ENCODE measurements at places on chromosomes 7 and 10.
A peak's percentile ranks its signal among the peaks of the same experiment; 100 is the strongest.

DNA sequence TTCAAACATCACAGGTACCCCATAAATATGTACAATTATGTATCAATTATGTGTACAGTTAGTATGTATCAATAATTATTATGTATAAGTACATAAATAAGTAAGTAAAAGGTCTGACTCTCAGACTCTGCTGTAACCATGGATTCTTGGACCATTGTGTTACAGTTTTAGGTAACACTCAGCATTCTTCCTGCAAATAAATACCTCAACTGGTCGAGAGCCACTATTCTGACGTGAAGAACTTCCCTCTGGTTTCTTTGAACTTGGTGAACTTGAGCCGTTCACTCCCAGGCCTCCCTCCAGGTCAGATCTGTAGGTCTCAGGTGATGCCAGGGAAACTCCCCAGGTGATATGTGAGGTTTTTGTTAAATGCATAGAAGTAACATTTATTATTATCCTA is 191.8 kb upstream of the PLXNA4 start:
- no peak for DNase-seq

GRCh38 chr10:11877591-11877905 is 54.4 kb downstream of the PROSER2 start:
- no peak for DNase-seq

- no peak for DNase-seq
Observed at GRCh38 chr10:52566471-52567246, 205.9 kb downstream of the MBL2 start.

- DNase-seq = no peak
Observed at GRCh38 chr7:149202831-149203231, 7.5 kb downstream of the ZNF282 start.

DNA sequence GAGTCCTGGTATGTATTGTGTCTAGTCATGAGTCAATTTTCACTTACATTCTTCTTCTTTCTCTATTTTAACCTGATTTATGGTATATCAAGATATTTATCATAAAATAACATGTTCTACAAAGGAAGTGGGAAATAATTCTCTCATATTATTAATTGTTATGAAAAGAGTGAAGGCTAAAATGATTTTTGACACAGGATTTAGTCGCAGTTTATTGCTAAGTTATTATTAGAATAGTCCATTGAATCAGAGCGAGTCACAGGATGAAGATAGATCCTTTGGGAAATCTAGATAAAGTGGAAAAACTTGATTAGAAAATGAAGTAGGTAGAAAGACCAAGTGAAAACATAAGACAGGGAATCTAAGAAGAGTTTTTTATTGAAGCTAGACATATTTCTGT is 184.3 kb upstream of the DGKB start:
- DNase-seq = no peak

DNA sequence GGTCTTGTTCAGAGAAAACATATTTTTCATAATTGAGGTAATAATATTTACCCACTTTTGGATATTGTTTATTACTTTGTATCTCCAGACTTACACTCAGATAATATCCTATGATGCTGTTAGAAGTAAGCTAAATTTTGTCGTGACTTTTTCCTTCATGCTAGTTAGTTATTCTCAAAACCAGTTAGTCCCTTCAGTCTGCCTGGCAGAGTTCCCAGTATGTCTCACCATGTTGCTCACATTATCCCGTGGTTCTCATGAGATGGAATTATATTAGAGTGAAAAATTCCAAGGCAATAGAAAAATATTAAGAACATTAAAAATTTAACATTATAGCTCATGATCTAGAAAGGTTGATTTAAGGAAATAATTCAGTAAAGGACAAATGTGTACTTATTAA is 81.5 kb upstream of the SMIM30 start:
- DNase-seq = no peak

- DNase-seq = peak; percentile 84
Observed at GRCh38 chr7:43758029-43758821, at the start of gene BLVRA. TSS of gene BLVRA (plus strand) at chr7:43758680. CDS start at chr7:43771159, 12,479 bp downstream.

DNA sequence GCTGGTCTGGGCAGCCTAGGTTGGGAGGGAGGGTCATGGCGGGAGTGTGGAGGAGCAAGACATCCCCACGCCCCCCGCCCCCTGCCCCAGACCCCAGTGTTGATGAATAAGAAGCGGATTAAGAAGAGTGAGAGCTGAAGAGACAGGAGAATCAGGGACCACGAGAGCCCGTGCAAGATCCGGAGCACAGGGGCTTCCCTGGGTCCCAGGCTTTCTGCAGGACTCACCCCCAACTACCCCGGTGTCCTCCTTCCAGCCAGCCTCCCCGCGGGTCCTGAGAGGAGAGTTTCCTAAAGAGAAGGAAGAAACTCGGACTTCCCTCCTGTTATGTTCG is 20.1 kb downstream of the GHRHR start:
- DNase-seq = no peak

DNA sequence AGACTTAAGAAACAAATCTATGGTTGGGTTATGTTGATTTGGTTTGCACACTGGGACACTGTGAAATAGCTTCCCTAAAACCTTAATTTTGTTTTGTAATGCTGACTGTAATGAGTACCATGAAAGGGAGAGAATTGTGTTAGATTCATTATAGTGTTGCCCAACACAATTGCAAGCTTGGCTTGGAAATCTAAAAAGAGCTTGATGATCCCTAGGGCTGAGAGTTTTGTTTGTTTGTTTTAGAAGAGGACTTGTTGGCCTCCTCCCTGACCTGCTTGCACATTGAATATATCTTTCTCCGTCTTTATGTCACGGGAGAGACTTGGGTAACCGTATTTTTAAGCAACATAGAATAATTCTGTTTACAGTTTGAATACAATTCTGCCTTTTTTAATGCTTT is 410.1 kb downstream of the ARL4A start:
- no peak for DNase-seq

DNA sequence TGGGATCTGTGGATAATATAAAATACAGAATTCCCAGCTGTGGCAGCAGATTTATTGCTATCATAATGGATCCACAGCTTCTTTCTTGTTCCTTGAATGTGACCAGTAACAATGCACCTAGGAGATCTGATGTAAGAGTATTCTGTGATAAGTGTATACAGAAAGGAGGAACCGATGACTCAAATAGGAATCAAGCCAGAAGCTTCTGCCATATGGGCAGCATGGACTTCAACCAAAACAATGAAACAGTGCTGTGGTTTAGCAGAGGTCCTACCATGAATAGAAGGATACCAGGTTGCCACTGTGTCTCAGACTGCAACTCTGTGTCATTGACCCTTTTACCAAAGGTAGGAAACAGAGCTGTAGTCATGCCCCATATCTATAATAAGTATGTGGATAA is 81.8 kb downstream of the PTPRZ1 start:
- DNase-seq = no peak

- DNase-seq = no peak
Observed at GRCh38 chr10:60230892-60231291, 158.8 kb downstream of the ANK3 start.

- DNase-seq = peak; percentile 69
Observed at GRCh38 chr10:124534231-124534798, 72.7 kb downstream of the LHPP start.

- DNase-seq = no peak
Observed at GRCh38 chr7:90067171-90067570, 87.1 kb upstream of the STEAP1 start.

DNA sequence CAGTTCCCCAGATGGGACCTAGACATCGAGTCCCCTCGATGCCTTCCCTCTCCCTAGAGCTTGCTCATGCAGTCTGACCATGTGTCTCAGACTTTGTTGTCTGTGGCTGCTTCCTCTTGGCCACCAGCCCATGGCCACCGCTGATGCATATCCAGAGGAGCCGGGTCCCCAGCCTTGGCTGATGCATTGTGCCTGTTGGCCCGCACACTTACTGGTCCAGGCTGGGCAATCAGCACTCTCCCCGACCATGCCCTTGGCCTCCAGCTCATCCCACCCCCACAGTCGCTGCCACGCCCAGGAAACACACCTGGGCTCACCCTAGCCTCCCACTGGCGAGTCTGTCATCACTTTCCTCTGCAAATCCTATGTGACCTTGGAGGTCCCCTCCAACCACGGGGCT is 10.1 kb downstream of the NPC1L1 start:
- DNase-seq = no peak

DNA sequence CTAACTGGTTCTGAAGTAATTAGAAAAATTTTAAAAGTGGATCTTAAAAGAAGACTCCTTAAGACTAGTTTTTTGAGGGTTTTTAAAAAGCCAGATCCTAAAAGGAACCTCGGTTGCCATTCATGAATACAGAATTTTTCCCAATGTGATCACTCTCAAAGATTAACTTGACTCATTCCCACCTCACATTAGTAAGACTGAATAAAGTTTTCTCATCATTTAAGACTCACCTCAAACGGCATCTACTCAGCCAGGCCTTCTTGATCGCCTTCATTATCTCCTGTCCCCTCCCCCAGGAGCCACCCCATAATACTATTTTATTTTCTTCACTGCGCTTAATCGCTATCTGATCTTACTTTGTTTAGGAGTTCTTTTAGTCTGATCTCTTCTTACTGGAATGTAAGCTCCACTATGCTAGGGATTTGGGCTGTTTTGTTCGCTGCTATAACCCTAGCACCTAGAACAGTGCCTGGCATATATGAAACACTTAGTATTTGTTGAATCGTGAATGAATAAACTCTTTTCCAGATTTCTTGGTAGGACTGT is 55.9 kb upstream of the PCGF5 start:
- DNase-seq = no peak

GRCh38 chr7:151080067-151080521 is 515 bp downstream of the FASTK start:
- DNase-seq = no peak

- DNase-seq = peak; percentile 24
Observed at GRCh38 chr7:79216236-79216635, 237.2 kb downstream of the MAGI2 start.

- no peak for DNase-seq
Observed at GRCh38 chr7:18390535-18390907, 105.0 kb upstream of the HDAC9 start.

DNA sequence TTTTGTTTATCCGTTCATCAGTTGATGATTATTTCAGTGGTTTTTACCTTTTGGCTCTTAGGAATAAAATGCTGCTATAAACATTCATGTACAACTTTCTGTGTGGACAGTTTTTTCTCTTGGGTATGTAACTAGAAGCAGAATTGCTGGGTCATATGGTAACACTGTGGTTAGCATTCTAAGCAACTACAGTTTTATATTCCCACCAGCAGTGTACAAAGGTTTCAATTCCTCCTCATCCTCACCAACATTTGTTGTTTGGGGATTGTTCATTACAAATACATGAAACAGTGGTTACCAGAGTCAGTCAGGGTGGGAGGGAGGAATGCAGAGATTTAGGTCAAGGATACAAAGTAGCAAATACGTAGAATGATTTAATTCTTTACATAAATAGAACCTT is 97.0 kb downstream of the NPSR1 start:
- no peak for DNase-seq

DNA sequence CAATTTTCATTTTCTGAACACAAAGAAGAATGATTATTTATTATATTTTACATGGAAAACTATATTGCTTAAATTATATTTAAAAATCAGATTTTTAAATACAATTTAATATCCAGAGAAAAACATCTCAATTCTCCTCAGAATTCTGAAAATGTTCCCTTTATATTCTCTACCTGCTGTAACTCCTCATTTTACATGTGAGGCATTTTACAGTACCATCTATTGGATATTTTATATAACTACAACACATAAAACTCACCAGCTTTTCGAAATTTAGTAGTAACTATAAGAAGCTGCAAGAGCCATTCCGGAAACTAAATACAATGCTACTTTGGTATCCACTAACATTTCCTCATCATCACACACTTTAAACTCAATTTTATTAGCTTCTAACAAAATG is 264.6 kb downstream of the DGKB start:
- peak; percentile 4 for DNase-seq

GRCh38 chr10:74337330-74338016 is 186.5 kb downstream of the ADK start:
- no peak for DNase-seq

- DNase-seq = peak; percentile 33
Observed at GRCh38 chr10:6108631-6109443, 20.0 kb downstream of the RBM17 start.

DNA sequence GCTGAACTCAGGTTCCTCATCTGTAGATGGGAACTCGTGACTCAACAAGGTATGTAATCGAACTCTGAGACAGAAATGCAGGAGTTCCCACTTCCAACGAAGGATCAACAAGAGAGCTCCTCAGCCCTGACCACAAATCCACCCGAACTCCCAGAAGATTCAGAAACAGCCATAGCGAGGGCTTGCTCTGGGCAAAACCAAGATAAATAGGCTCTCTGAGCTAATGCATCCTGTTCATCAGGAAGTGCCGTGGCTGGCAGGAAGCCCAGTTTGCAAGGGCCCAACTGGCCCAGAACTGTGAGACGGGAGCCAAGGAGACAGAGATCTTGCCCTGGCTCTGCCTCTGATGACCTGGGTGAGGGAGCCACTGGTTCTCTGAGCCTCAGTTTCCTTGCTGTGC is 141.7 kb upstream of the PFKP start:
- DNase-seq = peak; percentile 23

GRCh38 chr7:2018569-2019460 is 213.9 kb downstream of the MAD1L1 start:
- no peak for DNase-seq

DNA sequence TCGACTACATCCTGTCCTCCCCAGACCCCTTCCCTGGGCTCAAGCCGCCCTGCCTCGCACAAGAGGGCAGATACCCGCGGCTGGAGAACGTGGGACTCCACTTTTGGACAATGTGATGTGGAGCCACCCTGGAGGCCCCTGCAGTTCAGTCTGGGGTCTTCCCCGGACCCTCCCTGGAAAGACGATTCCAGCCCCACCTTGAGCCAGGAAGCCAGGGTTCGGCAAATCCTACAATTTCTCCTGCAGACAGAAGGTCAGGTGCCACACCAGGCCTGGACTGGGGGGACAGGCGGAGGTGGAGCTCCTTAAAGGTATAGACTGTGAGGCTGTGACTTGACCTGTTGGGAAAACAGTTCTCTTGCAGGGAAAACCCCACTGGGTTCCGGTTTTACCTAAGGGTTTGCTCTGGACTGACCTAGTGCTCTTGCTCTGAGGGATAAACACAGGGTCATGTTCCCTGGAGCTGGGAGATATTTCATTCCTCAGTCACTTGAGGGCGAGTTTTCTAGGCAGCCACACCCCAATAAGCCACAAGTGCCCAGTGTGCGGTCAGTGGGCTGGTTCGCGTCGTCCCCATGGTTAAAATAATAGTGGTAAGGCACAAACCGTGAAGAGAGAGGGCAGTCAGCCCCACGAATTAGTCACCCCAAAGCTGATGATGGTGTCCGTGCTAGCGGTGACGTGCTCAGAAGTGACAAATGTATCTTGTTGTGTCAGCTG is 1.6 kb downstream of the FOXL3 start:
- no peak for DNase-seq

GRCh38 chr10:18236756-18237155 is 96.5 kb downstream of the CACNB2 start:
- no peak for DNase-seq

GRCh38 chr7:159118623-159119022 is 26.0 kb downstream of the VIPR2 start:
- no peak for DNase-seq

DNA sequence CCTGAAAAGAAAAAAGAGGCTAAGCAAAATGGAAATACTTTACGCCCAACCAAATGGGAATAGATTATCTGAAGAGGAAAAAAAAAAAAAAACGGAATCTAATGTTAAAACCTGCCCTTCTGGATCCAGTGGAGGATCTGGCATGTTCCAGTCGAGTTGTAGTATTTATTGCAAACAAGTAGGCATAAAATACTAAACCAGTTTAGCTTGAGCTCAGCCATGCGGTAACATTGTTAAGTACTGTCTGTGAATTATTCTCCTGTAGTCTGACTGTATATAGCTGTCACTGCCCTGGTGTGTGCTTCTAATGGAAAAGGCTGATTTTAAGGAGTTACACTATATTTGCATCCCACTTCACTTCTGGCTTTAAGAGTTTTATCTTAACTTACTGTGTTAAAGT is 40.3 kb downstream of the CELF2 start:
- no peak for DNase-seq

Measured in cerebellum (tissue), 4 donors.